ENCODE measurements at places on chromosomes 2 and 18.

DNA sequence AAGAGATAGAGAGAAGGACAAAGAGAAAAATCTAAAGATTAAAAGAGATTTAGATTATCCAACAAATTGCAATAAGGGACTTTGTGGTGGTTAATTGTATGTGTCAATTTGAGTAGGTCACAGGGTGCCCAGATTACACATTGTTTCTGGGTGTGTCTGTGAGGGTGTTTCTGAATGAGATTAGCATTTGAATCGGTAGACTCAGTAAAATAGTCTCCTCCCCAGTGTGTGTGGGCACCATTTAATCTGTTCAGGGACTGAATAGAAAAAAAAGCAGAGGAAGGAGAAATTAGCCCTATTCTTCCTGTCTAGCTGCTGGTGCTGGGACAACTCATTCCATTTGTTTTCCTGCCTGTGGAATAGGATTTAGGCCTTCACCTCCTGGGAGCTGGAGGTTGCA lies 339.8 kb upstream of the EPHA4 start:
- no peak for DNase-seq

DNA sequence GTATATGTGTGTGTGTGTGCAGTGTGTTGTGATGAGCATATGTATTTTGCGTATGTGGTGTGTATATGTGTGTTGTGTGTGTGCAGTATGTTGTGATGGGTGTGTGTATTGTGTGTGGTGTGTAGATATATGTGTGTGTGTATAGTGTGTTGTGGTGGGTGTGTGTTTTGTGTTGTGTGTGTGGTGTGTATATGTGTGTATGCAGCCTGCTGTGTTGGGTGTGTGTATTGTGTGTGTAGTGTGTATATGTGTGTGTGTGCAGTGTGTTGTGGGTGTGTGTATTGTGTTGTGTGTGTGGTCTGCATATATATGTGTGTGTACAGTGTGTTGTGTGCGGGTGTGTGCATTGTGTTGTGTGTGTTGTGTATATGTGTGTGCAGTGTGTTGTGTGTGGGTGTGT lies 23.9 kb downstream of the ACKR3 start:
- DNase-seq: no peak

GRCh38 chr2:102083393-102083703 lies 59.2 kb upstream of the IL1R1 start:
- no peak for DNase-seq

DNA sequence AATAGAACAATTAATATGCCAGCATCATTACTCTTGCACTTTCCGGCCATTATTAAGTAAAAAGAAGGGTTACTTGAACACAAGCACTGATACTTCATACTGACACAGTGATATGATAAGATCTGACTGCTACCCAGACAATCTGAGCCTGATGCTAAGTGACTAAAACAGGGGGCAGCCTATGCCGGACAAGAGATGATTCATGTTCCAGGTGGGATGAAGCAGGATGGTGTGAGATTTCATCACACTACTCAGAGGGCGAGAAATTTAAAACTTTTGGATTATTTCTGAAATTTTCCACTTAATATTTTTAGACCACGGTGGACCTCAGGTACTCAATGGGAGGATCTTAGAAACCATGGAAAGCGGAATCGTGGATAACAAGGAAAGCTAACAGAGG lies 61.7 kb downstream of the LIPG start:
- DNase-seq: no peak

DNA sequence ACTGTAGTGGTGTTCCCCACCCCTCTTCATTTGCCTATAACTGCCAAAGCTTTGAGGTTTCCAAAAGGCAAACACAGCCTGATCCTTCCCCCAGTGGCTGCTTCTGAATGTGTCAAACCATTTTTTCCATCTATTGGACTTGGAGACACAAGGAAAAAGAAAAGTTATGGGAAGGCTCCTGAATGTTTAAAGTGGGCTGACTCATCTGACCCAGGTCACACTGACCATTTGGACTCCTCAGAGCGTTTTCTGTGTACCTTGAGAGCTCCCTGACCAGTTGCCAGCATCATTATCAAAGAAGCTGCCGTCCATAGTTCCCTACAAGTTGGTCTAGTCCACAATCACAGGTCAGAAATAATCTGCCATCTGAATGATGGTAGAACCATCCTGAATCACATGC lies 123.4 kb upstream of the COL3A1 start:
- DNase-seq: no peak

DNA sequence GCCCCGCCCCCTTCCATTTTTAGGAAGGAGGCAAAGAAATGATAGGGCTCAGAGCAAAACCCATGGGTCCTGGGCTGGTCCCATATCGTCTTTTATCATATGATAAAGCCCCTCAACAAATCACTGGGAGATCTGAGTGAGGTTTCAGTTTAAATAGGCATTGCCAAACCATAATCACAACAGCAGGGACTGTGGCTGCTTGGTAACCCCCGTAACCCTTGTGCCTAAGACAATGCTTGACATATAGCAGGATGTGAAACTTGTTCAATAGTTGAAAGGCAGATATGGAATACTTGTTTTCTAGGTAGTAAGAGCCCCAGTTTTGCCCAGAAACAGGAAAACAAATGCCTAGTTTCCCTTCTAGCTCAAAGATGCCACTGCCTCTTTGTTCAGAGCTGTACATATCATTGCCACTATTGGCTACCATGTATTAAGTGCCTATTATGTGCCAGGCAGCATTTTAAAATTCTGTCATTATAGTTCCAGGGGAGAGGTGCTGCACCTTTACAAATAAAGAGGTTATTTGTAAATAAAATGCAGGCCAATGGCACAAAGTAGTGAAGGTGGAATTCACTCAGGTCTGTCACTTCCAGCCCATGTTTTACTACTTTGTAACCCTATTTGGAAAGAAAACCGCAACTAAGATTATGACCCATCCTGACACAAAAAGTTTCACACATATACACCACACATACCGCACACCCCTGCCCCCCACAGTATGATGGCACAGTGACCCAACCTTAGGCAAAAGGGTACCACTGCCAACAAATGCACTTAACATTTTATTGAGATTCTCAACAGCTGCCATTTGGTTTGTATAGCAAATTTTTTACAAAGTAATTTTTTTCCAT lies 14.2 kb downstream of the NAGK start:
- DNase-seq: peak; percentile 52

DNA sequence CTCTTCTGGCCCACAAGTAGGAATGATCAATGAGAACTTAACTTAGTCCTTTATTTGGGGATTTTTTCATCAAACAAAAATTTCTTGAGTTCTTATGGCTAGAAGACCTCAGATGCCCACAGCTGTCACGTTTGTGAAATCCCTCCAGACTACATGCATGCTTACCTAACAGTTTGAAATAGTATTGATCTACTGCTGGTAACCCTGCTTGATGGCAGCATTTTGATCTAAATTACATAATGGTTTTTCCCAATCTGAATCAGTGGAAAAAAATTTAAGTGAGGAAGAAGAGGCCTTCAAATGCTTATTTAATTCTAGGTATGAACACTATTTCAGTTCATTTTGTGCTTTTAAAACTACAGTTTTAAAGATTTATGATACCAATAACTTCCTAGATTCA lies 13.9 kb downstream of the ERMN start:
- no peak for DNase-seq

- DNase-seq: no peak
Observed at GRCh38 chr18:62571648-62572047, 48.8 kb downstream of the ZCCHC2 start.

- no peak for DNase-seq
Observed at GRCh38 chr2:194735837-194736542, 921.0 kb upstream of the SLC39A10 start.

GRCh38 chr2:7666596-7667259 lies 749.5 kb downstream of the RNF144A start:
- DNase-seq: no peak

- DNase-seq: no peak
Observed at GRCh38 chr2:101133492-101134100, 17.6 kb downstream of the TBC1D8 start.

- DNase-seq: no peak
Observed at GRCh38 chr2:215940645-215941184, 72.6 kb downstream of the MREG start.

DNA sequence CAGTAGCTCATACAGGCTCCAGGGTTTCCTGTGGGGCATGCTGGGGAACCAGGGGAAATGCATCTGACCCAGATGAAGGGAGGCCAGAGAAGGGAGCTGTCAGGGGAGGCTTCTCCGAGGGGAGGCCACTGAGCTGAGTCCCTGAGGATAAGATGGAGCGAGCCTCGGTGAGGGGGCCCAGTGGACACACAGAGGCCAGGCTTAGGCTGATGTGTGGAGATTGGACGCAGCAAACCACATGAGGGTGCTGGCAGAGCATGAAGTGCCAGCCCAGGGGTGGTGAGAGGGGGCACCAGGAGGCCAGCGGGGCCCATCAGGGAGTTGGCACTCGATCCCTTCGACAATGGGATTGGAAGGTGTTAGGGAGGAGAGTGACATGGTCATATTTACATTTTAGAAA lies 235.0 kb downstream of the KLHL29 start:
- no peak for DNase-seq

DNA sequence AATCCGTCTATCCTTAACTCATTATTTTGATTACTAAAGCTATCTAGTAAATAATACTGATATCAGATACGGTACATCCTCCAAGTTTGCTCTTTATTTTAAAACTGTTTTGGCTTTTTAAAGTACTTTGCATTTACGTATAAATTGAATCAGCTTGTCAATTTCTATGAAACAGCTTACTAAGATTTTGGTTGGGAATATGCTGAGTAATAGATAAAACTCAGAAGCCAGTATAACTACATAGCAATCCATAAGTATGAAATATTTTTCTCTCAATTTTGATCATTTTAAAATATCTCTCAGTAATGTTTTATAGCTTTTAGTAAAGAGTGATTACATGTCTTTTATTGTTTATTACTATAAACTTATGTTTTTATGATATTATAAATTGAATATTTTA lies 116.2 kb upstream of the SOX11 start:
- DNase-seq: no peak

DNA sequence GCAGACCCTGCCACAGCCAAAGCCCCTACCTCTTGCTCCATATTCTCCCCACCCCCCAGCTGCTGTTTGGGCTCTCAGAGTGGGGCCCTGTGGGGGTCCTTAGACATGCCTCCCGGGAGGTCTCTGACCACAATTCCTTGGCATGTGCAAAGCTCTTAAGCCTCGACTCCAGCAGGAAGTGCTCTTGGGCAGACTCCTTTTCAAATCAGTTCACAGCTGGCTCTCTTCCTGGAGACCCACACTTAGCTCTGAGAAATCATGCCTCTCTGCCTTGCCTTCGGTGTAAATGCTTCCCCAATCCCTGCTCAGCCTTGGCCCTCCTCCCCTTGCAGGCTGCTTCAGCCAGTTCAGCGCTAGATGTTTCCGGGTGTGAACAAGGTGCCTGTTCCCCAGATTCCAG lies 46.9 kb downstream of the NGEF start:
- no peak for DNase-seq

DNA sequence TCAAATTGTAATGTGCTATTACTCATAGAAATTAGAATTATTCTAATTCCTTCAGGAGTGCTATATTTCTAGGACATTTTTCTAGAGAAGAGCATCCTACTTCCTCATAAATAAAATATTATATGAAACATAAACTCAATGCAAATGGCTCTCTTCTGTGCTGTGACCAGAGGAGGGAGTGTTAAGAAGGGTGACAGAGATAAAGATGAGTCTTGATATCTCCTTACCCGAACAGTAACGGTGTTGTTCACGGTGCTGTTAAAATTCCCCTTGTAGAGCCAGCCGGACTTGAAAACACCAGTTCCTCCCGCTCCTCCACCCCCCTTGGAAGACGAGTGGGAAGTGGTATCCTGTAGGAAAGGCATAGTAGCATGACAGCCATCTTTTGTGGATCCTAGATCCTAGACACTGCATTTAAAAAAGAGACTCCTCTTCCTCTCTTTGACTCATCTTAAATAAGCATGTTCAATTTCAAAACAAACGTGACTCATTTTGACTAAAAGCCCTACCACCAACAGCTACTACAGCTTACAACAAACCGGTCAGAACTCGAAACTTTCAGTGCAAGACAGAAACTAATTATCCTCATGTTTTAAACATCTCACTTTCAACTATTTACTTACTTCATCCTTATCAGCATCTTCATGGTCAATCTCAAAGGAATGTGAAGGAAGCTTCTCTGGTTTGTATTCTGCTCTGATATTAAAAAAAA lies 156.3 kb downstream of the DOCK10 start:
- DNase-seq: no peak

- peak; percentile 47 for DNase-seq
Observed at GRCh38 chr2:207334624-207335371, 169.1 kb upstream of the KLF7 start.

DNA sequence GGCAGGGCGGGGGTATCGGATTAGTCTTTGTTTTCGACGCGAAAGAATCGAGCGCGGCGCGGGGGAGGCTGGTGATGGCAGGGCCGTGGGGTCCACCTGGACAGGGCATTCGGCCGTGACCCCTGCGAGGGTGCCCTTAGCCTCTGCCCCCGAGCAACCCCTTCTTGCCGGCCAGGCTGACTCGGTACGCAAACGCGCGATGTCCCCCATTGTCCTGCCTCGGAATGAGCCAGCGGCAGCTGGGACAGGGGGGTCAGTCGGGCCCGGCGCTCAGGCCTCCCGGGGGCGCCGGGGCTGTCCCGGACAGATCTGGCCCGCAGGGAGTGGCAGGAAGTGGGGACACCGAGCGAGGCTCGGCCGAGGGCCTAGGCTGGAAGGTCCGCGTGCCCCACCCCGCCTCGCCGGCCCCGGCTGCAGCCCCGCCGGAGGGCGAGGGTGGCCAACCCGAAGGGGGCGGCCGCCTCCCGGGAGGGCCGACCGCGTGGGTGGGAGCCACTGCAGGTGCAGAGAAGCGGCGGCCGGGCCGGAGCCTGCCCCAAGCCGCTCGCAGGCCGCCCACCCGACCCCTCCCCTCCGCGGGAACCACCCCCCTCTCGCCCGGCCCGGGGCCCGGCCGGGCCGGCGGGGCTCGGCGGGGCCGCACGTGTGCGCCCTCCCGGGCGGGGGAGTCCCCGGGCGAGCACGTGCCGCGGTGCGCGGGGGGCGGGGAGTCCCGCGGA lies at the start of gene TET3:
TET3 (plus strand) TSS at position 708 of the 719 bp plus-strand sequence. CDS start 1,494 bp downstream, outside the sequence.
- no peak for DNase-seq

DNA sequence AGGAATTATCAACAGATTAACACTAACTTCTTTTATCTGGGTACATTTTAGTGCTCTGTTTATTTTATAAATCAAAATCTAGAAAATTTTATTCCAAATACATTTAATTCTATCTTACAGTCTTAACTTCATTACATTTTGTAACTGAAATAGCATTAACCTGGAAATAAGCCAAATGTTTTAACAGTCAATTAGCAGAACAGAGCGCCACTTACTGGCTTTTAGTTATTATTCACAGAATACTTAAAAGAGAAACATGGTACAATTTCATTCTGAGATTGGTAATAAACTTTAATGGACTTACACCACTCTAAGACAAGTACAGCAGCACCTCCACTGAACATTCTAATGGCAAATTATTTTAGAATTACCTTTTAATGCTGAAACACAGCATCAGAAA lies 38.6 kb downstream of the SS18 start:
- no peak for DNase-seq

GRCh38 chr2:239147376-239147775 lies 253.4 kb downstream of the HDAC4 start:
- DNase-seq: no peak

- no peak for DNase-seq
Observed at GRCh38 chr2:236210536-236210935, 42.4 kb upstream of the GBX2 start.

GRCh38 chr2:18487106-18487913 lies 73.1 kb downstream of the RDH14 start:
- DNase-seq: no peak

Measured in stimulated activated CD4-positive, alpha-beta T cell treated with anti-CD3 and anti-CD28 coated beads, Interleukin-15, amount 100 ng/mL, for 48 hours (primary cell).